NCI-H187 (cell line): ENCODE measurements at places on chromosomes 11 and 22.
A peak's percentile ranks its signal among the peaks of the same experiment; 100 is the strongest.

GRCh38 chr11:115134926-115135325 lies 369.3 kb downstream of the CADM1 start:
- peak; percentile 57 for DNase-seq

- DNase-seq = no peak
Measured at GRCh38 chr11:44899959-44900358, 50.7 kb downstream of the TP53I11 start.

- DNase-seq = no peak
Measured at GRCh38 chr11:68980776-68981065, at the start of gene MRGPRD. Gene MRGPRD, minus strand, starts transcription at chr11:68980986. Its CDS starts 0 bp downstream, at chr11:68980986.

DNA sequence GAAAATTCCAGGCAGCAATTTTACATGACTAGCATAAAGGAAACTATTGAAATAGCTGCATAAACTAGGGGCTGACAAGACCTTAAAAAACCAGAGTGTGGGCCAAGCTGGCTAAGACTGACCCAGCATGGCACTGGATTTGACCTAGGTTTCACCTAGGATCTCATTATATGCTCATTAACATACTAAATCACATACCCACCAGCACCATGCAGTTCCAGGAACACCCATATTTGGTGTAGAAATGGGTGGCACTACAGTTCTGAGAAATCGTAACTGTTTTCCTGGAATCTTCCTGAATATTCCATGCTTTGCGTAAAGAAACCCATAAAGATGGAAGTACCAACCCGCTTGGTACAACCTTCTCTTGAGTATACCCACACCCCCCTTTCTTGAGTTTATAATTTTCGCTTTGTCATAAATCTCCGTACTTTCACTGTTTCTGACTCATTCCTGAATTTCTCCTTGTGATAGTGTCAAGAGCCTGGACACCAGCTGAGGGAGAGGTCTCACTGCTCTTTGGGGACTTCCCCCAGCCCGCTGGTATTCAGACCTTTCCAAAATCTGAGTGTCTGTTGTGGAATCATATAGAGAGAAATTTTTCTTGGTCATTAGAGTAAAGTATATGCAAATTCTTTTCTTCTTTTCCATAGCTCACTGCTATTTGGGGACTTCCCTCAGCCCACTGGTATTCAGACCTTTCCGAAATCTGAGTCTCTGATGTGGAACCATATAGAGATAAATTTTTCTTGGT lies 55.1 kb downstream of the MTMR3 start:
- no peak for DNase-seq

- DNase-seq = no peak
Measured at GRCh38 chr22:44249376-44250147, 63.2 kb downstream of the SHISAL1 start.

DNA sequence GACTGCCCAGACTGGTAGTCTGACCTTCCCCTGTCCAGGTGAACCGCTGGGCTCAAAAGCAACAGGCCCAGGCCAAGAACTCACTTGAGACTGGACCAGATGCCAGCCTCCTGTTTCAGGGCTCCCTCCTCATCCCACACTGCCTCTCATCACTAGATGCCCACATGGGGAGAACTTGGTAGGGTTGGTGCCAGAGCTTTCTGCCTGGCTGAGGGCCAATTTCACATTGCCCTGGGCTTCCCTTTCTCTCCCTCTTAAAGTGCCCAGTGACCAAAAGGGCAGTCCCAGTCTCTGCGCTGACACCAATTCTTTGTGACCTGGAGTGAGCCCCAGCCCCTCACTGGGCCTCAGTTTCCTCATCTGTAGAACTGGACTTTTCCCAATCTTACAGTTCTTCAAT lies 41.7 kb downstream of the C11orf58 start:
- DNase-seq = no peak

GRCh38 chr22:24434471-24435322 lies 7.3 kb downstream of the ADORA2A start:
- DNase-seq = no peak
